ENCODE measurements at places on chromosomes 5 and 9.

DNA sequence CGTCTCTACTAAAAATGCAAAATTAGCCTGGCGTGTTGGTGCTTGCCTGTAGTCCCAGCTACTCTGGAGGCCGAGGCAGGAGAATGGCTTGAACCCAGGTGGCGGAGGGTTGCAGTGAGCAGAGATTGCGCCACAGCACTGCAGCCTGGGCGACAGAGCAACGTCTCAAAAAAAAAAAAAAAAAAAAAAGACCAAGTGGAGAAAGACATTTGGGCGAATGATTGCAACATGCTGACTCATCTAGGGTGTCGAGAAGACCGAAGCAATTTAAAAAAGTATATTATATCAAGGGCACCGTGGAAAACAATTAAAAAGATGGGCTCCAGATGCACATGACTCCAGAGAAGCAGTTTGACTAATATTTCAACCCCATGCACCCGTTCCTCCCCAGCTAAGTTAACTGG, 9.2 kb downstream of the KLF4 start:
- DNase-seq: no peak

- DNase-seq: no peak
Measured at GRCh38 chr5:76709762-76710161, 6.2 kb upstream of the F2R start.

GRCh38 chr5:153096381-153096780, 394.1 kb upstream of the GRIA1 start:
- DNase-seq: no peak

DNA sequence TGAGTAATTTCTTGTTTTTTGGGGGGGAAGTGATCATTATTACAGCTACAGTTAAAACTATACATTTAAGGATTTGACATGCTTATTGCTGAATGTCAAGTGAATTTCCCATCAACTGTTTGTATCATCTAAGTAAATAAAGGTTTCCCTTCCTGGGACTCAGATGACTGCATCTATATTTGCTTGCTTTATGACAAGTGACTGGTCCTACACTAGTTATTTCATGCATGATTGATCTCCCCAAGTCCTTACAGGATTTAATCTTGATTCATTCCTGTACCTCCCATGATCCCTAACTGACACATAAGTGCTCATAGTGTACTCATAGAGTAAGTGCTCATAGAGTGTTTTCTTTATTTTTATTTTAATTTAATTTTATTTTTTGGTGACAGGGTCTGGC, 2.8 kb downstream of the TXNDC8 start:
- DNase-seq: no peak

DNA sequence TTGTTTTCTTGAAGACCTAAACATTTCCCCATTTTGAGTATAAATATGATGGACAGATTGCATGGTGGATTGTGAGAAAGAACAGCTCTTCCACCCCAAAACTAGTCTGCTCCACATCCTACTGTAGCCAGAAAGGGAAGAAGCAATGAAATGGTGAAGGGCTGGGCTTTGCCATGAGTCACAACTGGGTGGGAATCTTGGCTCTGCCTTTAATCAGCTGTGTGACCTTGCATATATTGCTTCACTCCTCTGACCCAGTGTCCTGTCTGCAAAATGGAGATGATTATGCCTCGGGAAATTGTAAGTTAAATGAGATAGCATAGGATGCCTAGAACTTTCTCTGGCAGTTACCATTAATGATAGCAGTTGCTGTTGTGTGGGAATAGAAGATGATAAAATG, 101.9 kb downstream of the PDE8B start:
- no peak for DNase-seq

DNA sequence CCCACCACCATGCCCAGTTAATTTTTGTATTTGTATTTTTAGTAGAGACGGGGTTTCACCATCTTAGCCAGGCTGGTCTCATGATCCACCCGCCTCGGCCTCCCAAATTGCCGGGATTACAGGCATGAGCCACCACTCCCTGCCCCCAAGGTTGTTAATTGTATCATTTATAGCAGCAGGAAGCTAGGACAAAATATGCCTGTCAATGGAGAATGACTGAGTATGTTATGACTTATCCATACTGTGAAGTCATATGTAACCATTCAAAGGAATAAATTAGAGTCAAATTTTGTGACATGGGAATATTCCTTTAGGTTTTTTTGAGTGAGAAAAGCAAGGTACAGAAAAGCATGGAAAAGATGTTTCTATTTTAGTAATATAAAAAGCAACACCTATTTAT, 3.9 kb upstream of the DAB2 start:
- DNase-seq: no peak

GRCh38 chr9:107087222-107087621, 195.9 kb upstream of the RAD23B start:
- no peak for DNase-seq

GRCh38 chr5:17067657-17068392, 131.7 kb upstream of the MYO10 start:
- DNase-seq: no peak

DNA sequence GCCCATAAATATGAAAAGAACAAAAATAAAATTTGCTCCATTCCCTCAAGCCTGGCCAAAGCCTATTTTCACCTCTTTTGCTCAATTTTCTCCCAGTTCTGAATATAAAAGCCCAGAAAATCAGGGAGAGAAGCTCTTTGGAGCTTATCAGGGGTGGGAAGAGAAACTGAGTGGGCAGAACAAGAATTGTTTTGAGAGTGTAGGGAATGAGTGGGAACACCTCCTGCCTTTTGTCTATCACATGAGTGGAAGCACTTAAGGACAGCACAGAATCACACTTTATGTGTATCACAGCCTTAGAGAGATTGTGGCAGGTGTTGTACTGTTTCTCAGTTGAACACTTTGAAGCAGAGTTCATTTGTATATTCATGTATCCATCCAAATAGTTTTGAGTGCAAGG, 139.2 kb upstream of the HMHB1 start:
- no peak for DNase-seq

GRCh38 chr9:89891591-89892304, 286.9 kb downstream of the GADD45G start:
- no peak for DNase-seq

DNA sequence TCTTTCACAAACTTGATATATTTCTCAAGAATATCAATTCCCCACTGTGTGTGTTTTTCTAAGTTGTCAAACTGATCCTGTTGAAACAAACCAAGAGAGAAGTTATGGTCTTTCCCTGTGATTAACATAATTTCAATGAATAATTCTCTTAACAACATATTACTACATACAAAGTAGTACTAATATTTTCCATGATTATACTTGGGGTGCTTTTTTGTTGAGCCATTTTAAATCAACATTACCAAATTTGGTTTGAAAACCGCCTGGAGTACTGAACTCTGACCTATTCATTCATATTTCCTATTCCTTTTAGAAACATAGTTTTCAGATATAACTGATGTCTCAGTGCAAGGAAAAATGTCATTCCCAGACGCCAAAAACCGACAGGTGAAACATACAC, 48.1 kb downstream of the FNBP1 start:
- no peak for DNase-seq

DNA sequence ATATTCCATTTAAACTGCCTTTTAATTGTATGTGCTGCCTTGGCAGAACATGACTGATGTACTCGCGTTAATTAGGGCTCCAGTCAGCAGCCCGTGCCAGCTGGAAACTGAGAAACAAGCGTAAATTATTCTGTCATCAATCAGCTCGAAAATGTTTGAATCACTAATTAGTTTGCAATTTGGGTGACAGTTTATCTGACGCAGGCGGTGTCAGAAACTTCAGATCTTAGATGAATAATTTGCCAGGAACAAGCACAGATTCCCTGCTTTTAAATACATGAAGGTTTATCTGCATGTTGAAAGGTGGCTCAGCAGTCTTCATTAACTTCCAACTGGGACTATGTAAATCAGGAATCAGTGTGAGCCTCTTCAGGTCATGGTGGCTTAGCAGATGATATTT, 176.0 kb upstream of the TLE4 start:
- DNase-seq: no peak

DNA sequence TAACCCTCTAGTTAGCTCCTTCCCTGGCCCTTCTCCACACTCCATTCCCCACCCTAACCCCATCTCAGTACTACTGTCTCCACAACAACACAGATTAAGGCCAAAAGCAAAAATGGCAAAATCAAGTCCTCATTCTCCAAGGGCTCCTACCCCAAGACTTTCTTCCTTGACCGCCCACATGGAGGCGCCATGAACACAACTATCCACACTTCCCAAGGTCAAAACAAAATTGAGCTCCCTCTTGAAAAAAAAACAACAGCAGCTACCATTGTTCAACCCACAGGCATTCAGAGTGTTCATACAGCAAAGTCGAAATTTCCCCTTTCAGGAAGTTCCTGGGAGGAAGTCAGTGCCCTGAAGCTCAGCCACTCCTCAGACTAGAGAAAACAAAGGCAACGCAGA, 54.4 kb downstream of the GNAQ start:
- no peak for DNase-seq

- no peak for DNase-seq
Measured at GRCh38 chr9:79684059-79684458, 112.3 kb downstream of the TLE4 start.

- DNase-seq: no peak
Measured at GRCh38 chr5:151107084-151107483, 26.2 kb upstream of the TNIP1 start.
